Astrocyte of the hippocampus (primary cell): ENCODE measurements at places on chromosomes 6 and 20.

- DNase-seq, result peak; percentile 85
These were observed 138.4 kb upstream of the TNFAIP3 start for GRCh38 chr6:137728386-137729349.

DNA sequence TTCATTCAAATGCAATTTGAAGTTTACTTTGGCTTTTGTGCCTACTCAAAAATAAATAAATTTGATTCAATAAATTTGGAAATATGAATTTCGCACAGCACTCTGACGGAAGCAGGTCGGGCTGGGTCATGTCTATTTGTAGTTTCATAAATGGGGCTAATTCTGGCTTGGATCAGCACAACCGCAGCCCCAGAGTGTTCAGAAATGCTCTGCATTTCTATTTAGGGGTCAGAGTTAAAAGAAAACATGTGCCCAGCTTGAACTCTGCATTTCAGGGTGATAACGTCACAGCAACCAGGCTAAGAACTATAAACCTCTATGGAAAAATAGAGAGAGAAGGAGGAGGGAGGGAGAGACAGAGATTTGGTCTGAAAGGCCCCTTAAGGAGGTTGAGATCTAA is 480.9 kb upstream of the NOX3 start:
- DNase-seq, result no peak

GRCh38 chr6:170085475-170086401 is 205.1 kb downstream of the DLL1 start:
- DNase-seq, result no peak

DNA sequence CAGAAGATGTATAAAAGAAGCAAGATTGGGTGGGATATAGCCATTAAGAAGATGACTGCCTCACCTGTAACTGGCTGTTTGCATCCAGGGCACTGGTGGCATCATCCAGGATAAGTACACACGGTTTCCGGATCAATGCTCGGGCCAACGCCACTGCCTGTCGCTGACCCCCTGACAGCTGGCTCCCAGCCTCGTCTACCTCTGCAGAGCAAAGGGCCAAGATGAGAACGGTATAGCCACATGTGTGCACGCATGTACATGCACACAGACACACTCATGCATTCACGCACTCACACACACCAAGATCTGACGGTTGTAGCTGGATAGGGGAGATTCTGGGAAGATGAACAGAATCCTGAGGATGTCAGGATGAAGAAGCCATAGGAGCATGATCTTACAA is 3.2 kb upstream of the PSMB8 start:
- no peak for DNase-seq

- DNase-seq, result no peak
These were observed 23.2 kb downstream of the PPP1R16B start for GRCh38 chr20:38828514-38829295.

- no peak for DNase-seq
These were observed at the start of gene HNF4A for GRCh38 chr20:44355498-44356352. TSS of gene HNF4A (plus strand) at chr20:44355699. CDS start at chr20:44355805, 106 bp downstream.

- DNase-seq, result no peak
These were observed 55.7 kb downstream of the SESN1 start for GRCh38 chr6:109038837-109039398.

DNA sequence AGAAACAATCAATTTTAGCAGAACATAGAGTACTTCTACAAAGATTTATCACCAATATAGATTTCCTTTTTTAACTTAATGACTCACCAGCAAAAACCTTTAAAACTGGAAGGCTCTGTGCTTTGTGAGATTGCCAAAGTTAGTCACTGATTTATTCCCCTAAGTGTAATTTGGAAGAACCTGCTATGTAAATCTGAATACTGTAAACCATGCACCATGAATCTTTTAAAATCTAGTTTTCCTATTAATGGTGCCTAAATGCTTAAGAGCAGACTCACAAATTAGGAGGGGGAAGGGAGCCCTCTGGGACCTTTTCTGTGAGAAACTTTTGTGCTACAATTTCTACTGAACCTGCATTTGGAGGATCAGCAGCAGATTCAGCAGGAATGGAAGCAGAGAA is 57.8 kb upstream of the PNRC1 start:
- peak; percentile 72 for DNase-seq

DNA sequence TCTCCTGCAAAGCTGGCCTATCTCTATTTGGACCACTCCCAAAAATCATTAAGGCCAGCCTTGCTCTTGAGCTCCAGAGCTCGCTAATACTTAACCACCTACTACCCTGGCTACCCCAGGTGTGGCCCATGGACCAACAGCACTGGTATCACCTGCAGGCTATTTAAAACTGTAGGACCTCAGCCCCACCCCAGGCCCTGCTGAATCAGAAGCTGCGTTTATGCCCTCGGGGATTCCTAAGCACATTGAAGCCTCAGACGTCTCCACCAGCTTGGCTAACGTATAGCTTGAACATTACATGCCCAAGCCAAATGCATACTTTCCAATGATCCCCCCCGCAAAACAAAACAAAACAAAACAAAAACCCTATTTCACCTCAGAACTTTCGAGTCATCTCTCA is 19.7 kb upstream of the SPAG4 start:
- DNase-seq, result no peak

GRCh38 chr6:44171899-44172546 is 13.4 kb downstream of the CAPN11 start:
- no peak for DNase-seq

DNA sequence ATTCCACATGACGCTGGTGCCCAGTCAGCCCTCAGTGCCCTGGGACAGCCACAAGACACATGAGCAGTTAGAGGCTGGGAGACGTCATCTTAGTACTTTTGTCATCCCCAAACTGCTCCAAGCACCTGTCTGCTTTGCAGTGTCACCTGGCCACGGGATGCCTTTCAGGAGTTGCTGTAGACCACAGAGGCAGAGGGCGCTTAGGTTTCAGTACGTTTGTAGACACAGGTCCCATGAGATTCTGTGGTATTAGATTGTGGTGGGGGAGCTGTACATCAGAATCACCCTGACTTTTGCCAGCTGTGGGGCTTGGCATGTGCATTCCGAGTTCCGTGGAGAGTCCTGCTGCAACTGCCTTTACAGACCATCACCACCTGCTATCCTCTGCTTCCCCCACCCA is 16.7 kb downstream of the MAVS start:
- no peak for DNase-seq

DNA sequence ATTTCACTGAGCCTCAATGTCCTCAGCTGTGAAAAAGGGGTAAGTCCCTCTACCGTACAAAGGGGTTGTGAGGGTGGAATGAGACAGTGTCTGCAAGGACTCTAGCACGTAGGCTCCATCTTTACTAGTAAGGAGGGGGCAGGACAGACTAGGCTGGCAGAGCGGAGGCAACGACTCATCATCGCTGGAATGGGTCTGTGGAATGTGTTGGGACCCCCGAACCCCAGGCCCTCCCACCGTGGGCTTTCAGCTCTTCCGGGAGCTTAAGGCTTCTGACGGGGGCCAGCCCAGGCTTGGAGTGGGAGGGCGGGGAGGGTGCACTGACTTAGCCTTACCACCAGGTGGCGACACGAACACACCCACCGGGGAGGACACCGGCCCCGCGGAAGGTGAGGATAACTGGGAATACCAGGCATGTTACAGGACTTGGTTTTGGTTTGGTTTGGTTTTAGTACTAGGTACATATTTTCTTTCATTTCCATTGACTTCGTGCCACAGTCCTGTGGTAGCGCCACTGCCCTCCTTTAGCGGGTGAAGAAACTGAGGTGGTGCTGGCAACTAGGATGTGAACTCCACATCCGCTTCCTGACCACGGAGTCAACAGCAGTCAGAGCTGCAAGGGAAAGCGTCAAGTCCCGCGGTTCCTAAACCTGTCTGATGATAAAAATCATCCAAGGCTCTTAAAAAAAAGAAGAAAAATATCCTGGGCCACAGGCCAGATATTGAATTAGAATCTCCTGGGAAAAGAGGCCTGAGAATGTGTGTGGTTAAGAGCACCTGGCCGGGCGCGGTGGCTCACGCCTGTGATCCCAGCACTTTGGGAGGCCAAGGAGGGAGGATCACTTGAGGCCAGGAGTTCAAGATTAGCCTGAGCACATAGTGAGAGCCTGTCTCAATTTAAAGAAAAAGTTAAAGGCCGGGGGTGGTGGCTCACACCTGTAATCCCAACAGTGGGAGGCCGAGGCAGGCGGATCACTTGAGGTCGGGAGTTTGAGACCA is 10.3 kb upstream of the TULP1 start:
- DNase-seq, result peak; percentile 87

DNA sequence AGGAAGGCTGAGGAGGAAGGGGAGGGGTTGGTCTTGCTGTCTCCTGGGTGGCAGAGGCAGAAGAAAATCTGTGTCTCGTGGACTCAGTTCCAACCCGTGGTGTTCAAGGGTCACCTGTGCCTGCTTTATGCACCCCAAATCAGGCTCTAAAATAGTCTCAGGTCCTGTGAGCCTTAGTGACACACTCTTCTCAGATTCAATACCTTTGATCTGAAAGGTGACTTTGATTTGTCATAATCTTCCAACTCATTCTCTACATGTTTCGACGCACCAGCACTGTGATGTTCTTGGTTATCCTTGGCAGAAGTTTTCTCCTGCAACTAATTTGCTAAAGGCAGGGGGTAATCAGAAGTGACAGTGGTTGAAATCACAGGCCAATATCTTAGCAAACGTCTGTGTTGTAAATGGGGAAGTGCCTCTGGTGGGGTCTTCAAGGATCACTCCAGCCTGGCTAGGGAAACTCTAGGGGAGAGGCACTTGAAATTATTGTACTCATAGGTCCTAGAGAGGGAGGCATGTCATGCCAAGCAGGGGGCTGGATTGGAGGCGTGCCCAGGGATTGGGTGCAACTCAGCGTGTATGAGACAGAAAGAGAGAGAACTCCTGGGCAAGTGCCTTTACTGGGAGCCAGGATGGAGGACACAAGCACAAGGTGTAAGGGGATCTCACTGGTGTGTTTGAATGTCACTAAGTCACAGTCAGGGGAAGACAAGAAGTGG is 19.0 kb upstream of the PRND start:
- DNase-seq, result peak; percentile 26

DNA sequence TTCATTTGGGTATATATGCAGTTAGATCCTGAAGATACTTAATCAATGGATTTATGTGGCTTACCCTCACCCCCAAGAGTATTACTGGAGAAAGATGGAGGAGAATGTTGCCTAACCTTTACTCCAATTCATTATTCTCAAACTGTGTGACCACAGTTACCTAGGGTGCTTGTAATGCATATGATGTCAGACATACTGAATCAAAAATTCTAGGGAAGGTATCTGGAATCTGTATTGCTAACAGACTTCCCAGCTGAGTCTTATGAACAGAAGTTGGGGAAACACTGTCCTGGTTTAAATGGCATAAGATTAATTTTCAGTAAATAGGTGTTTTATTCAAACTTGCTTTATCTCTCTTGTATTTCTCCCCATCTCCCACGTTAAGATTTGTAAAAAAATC is 83.9 kb downstream of the PKIB start:
- DNase-seq, result no peak

DNA sequence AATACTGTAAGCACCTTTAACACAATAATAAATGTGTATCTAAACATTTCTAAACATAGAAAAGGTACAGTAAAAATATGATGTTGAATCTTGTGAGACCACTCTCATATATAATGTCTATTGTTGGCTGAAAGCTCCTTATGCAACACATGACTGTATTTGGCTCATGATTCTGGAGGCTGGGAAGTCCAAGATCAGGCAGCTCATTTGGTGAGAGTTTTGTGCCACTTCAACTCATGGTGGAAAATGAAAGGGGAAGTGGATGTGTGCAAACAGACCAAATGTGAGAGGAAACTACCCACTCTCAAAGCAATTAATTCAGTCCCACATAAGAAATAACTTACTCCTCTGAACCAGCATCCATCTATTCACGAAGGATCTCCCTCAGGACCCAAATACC is 257.7 kb upstream of the OPRM1 start:
- DNase-seq, result no peak

- DNase-seq, result no peak
These were observed 1.7 kb downstream of the FKBP5 start for GRCh38 chr6:35686873-35687555.

DNA sequence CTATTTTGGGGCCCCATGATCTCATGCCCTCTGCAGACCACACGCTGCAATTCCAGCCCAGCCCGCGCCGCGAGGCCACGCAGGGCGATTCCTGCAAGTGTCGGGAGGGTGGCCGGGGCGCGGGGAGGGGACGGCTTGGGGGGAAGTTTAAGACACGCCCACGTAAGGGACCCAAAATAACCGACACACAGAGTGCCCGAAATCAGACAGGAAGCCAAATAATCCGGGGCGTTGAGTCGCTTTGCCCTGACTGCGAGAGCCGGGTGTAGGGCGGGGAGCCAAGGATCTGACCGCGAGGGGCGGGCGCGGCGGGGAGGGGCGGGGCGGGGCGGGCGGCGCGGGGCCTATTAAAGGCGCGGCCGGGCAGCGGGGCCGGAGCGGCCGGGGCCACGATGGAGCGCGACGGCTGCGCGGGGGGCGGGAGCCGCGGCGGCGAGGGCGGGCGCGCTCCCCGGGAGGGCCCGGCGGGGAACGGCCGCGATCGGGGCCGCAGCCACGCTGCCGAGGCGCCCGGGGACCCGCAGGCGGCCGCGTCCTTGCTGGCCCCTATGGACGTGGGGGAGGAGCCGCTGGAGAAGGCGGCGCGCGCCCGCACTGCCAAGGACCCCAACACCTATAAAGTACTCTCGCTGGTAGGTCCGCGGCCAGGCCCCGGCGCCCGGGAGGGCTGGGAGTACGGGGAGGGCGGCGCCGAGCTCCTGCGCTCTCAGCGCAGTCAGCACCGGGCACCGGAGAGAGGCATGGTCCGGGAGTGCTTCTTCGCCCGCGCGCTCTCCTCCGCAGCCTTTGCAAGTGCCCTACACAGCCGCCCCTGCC is at the start of gene ENPP1:
TSS of gene ENPP1 (plus strand) at position 377 of the 816 bp plus-strand sequence. CDS start at position 393, 16 bp downstream.
- DNase-seq, result peak; percentile 79

GRCh38 chr20:53529658-53530057 is 64.0 kb downstream of the ZNF217 start:
- DNase-seq, result no peak

DNA sequence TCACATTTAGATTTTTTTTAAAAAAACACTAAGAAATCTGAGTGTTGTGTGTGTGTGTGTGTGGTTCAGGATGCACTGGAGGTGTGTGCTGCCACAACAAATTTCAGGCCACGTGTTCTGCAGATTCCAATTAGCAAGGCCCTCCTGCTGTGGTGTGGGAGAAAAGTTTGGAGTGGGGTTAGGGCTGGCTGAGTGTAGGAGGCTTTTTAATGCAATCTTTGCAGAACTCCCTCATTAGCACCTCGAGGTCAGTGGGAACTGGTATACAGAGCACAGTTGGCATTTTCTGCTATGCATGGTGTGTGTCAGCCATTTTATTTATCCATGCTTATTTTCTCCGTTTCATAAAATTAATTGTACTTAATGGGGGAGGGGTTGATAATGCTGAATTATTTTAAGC is 187.6 kb downstream of the SOX4 start:
- DNase-seq, result peak; percentile 37

- no peak for DNase-seq
These were observed 104.8 kb upstream of the TRAF3IP2 start for GRCh38 chr6:111710439-111710838.

GRCh38 chr20:25019381-25020155 is 27.0 kb upstream of the APMAP start:
- no peak for DNase-seq

- no peak for DNase-seq
These were observed 12.4 kb downstream of the MDGA1 start for GRCh38 chr6:37685261-37685660.

- DNase-seq, result no peak
These were observed 6.0 kb downstream of the ASF1A start for GRCh38 chr6:118899948-118900347.

GRCh38 chr20:54416770-54417169 is 58.6 kb upstream of the DOK5 start:
- no peak for DNase-seq

GRCh38 chr20:51525241-51526105 is 17.0 kb downstream of the NFATC2 start:
- DNase-seq, result no peak

- DNase-seq, result peak; percentile 72
These were observed 111.6 kb downstream of the TINAG start for GRCh38 chr6:54419885-54420284.
